ENCODE measurements at places on chromosomes 3 and 15. TPM values are rescaled to one million over a fixed set of nuclear protein-coding genes. Genes with fewer than 3 reads are reported as not detected.
A peak's percentile ranks its signal among the peaks of the same experiment; 100 is the strongest.

MOBP gene
- total RNA-seq = 0.14 TPM

RTP3 gene
- not detected for total RNA-seq

SLC15A2 gene
- 3.5 TPM for total RNA-seq

ITPKA gene
- total RNA-seq = 5.7 TPM

GRCh38 chr3:129942296-129942695, 32.2 kb upstream of the TRH start:
- no peaks in the 10 kb centered on the region for H3K4me1 ChIP-seq
- H3K27me3 ChIP-seq = peaks cover 9% of the 10 kb centered on the region
- H3K27ac ChIP-seq = no peak overlapping the region
- DNase-seq = no peak
- H3K4me3 ChIP-seq = no peak overlapping the region

DNA sequence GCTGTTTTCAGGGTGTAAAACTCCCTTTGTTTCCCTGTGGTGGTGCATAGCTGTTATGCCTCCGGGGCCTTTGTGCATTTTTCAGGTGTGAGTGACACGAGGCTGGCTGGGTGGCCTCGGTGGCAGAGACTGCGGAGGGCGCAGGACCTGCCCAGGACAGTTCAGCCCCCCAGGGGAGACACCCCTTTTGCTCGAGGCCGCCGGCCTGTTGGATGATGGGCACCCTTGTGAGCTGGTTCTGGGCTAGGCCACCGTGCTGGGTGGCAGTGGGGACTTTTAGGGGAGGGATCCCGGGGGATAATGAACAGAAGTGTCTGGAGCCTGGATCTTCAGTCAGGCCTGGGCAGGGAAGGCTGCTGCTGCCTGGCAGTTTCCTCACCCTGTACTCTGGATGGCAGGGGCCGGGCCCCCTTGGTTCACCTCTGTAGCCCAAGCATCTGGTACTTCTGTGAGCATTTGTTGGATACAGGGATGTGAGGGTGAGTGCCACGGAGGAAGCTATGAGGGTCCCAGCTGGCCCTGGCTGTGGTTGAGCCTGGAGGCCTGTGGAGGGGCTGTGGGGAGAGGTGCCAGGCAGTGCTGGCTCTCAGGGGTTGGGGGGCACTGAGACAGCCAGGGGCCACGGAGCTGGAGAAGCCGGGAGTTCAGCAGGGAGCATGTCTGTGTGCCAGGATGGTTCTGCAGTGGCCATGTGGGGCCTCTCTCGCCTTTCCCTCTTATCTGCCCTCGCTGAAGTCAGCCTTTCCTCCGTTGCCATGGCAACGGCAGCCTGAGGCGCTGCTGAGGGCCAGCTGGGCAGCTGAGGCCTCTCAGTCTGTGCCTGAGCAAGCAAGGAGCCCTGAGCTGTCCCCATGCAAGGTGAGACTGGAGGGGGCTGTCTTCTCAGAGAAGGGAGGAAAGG, 49.0 kb downstream of the KY start:
- no peak overlapping the region for H3K27ac ChIP-seq
- H3K27me3 ChIP-seq = no peaks in the 10 kb centered on the region
- H3K36me3 ChIP-seq = no peaks in the 10 kb centered on the region
- no peak for DNase-seq
- H3K4me3 ChIP-seq = no peak overlapping the region

DNA sequence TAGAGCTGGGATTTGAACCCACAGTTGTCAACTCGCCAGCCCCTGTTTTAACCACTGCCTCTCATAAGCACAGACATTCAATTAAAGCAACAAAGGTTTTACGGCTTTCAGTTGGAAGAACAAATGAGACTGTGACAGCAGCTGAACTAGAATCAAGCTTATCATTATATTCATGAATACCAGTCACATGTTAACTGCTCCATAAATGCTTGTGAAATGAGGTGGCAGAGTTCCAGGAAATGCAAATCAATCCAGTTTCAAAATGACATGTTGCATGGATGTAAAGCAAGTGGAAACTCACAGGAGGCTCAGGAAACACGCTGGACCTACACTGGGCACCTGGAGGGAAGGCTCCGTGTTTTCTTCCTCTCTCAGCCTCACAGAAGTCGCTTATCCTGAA, 3.9 kb downstream of the GP5 start:
- no peak for DNase-seq
- peaks cover 4% of the 10 kb centered on the region for H3K36me3 ChIP-seq
- no peak overlapping the region for H3K27ac ChIP-seq
- peaks cover 34% of the 10 kb centered on the region for H3K4me1 ChIP-seq

IQCF5 gene
- total RNA-seq = not detected

DNA sequence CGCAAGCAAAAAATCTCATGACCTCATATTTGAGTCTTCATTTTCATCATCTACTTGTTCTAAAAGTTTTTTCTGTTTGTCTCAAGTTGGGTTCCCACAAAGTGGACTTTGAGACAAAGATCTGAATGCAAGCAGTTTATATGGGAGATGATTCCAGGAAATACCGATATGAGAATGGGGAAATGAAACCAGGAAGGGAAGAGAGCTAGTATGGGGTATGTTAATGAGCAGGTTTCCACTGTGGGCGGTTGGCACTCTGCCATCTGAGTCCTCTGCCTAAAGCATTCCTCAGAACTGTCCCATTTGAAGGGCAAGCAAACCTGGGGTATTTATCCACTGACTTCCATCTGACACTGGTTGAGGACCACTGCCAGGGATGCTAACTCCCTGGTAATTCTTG, 8.8 kb downstream of the ADPRH start:
- no peak for DNase-seq
- H3K27ac ChIP-seq = peak overlapping the region; percentile 31
- peaks cover 17% of the 10 kb centered on the region for H3K36me3 ChIP-seq
- H3K4me3 ChIP-seq = no peak overlapping the region
- H3K27me3 ChIP-seq = peaks cover 11% of the 10 kb centered on the region

DNA sequence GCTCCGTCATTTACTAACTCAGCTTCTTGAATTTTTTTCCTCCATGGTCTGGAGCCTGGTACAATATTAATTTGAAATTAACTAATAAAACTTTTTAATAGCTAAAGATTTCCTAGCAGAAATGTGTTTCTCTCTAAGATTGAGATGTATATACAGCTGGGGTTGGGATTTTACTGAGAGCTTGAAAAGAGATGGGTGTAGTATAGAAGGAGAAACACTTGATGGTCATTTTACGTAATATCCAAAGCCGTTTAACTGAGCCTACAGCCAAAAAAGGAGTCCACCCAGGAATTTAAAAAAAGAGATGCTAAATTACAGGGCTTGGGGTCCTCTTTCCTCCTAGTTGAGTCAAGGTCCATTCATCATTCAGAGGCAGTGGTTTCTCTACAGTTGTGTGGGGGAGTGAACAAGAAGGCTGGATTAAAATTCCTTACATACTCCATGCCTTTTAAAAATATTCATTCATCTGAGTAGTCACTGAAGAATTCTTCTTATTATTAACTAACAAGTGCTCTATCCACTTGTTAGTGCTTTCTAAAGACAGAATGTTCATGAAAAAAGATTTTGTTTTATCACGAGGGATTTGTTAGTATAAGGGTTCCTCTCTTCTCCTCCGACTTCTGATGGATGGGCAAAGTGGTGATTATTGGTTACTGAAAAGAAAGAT, 255.3 kb upstream of the IL12A start:
- H3K36me3 ChIP-seq = no peaks in the 10 kb centered on the region
- H3K4me1 ChIP-seq = no peaks in the 10 kb centered on the region
- DNase-seq = no peak
- no peak overlapping the region for H3K4me3 ChIP-seq

DNA sequence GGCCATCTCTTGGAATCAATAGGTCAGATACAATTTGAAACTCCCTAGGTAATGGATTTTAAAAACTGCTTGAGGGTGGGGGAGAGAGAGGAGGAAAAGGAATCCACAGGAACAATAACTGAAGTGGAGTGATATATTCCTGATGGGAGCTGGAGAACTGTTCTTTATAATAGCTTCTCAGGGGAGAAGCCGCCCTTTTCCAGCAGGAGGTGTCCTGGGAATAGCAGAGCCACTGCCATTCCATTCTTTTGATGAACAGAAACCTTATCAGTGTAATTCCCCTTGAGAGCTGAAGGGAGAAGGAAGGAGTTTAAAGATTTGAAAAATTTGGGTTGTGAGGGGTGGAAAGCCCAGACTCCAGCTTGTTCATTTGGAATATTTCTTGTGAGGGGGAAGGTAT, 504.9 kb upstream of the DPH6 start:
- H3K4me3 ChIP-seq = no peak overlapping the region
- no peaks in the 10 kb centered on the region for H3K4me1 ChIP-seq
- DNase-seq = no peak
- no peaks in the 10 kb centered on the region for H3K36me3 ChIP-seq
- no peaks in the 10 kb centered on the region for H3K27me3 ChIP-seq

- no peak overlapping the region for H3K4me3 ChIP-seq
- no peak for DNase-seq
- H3K36me3 ChIP-seq = peaks cover 89% of the 10 kb centered on the region
- H3K27me3 ChIP-seq = no peaks in the 10 kb centered on the region
These were observed 205.7 kb upstream of the BHLHE40 start for GRCh38 chr3:4773583-4773982.

DNA sequence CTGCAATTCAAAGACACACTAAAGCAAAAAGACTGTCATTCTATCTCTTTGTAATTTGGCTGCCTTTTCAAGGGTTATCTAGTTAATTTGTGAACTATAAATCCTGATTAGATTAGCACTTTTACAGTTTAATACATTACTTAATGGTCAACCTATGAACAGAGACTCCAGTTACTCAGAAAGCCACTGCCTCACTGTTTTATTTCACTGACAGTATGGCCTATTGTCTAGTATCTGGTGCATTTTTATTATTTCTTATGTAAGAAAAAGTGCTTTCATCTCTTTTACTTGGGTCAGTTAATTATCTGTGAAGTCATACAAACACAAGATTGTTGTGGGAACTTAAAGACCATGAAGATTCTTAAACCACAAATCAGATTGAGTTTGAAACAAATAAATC, 133.8 kb downstream of the ZBBX start:
- no peak for DNase-seq
- H3K4me3 ChIP-seq = no peak overlapping the region
- no peak overlapping the region for H3K27ac ChIP-seq
- H3K4me1 ChIP-seq = no peaks in the 10 kb centered on the region
- no peaks in the 10 kb centered on the region for H3K27me3 ChIP-seq

PLA2G4D gene
- total RNA-seq = not detected

CACNA2D3 gene
- total RNA-seq = not detected

GRCh38 chr3:182305881-182306665, 487.2 kb upstream of the ATP11B start:
- DNase-seq = no peak
- no peaks in the 10 kb centered on the region for H3K4me1 ChIP-seq
- no peak overlapping the region for H3K27ac ChIP-seq

GRCh38 chr3:47663630-47664240, 85.1 kb upstream of the CSPG5 start:
- no peak overlapping the region for H3K4me3 ChIP-seq
- no peak overlapping the region for H3K27ac ChIP-seq
- H3K36me3 ChIP-seq = peaks cover 44% of the 10 kb centered on the region
- H3K27me3 ChIP-seq = no peaks in the 10 kb centered on the region
- peaks cover 6% of the 10 kb centered on the region for H3K4me1 ChIP-seq

C3orf33 gene
- 1.7 TPM for total RNA-seq

PP2D1 gene
- not detected for total RNA-seq

All from activated T-helper 2 cell treated with anti-CD3 and anti-CD28 coated beads, Interferon-gamma antibody, Interleukin-2, Interleukin-4, amounts not matched to agents 10 μg/mL and 5 μg/mL and 100 μg/mL, durations not matched to agents 14 hours and 24 hours and 36 hours (primary cell).